Activated T-helper 1 cell treated with anti-CD3 and anti-CD28 coated beads, Interleukin-2, amount 50 U/mL, for 16 hours (primary cell): ENCODE measurements at places on chromosomes 13 and 19.

GRCh38 chr13:107563099-107563925 lies 652.0 kb downstream of the LIG4 start:
- DNase-seq = no peak

DNA sequence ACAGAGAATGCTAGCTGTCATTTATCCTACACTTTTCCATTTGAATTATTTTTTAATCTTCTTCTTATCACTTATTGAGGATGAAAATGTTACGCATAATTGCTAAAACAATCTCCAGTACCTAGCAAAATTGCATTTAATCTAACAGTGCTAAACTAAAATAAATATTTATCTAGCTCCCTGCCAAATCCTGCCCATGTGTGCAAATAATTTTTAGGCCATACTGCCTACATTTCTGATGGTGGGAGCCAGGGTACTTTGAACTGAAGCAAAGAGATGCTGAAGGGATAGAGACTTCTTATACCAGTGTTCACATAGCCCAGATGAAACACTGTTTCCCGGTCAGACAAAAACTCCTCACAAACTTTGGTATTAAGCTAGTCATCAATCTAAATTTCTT lies 1268.7 kb upstream of the PCDH20 start:
- DNase-seq = no peak

GRCh38 chr19:30882411-30883005 lies 466.7 kb downstream of the TSHZ3 start:
- DNase-seq = no peak

DNA sequence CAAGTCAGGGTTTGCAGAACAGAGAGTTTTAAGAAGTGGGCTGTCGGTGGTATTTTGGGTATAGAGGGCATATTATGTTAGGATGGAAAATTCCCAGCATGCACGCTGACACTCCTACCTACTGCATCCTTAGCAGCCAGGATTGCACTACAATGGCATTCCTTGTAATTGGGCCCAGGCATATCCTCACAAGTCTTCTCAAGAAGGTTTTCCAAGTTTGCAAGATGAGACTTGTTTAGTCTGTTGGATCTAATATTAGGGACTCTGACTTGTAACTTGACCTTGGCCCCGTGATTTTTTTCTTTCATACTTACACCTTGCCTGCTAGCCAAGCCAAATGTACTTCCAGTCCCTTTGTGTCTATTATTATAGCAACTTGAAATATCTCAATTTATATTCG lies 335.7 kb upstream of the HTR2A start:
- no peak for DNase-seq

DNA sequence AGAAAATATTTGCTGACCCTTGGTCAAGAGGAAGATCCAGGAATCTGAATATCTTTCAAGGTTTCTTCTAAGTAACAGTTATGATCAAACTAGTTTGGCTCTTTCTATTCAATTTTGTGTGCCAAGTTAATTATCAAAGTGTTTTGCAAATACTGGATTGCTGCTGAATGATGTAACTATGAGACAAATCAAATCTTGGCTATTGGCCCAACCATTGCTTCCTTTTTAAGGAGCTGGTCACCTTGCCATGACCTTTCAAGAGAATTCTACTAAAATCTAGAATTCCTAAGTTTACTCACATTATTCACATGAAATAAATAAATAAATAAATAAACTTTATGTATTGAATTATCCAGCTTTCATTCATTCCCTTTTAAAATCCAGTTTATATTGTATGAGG lies 371.8 kb downstream of the SLITRK6 start:
- no peak for DNase-seq

DNA sequence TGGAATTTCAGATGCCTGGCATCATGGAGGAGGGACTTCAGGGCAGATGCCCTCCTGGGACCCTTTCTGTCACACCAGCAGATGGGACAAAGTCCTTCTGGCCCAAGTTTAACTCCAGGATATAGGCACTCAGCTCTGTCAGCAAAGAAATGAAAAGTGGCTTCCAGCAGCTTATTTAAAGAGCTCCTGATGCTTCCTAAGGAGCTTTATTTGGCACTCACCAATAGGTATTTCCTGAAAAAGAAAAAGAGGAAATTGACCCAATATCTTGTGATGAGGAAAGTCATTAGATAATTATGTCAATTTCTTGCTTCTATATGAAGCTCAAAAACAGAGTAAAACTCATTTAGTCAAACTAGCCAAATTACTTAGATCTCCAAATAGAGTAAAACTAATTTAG lies 224.6 kb downstream of the RAP2A start:
- no peak for DNase-seq

GRCh38 chr13:98974053-98974452 lies 3.8 kb downstream of the DOCK9 start:
- DNase-seq = no peak

- DNase-seq = no peak
Measured at GRCh38 chr13:101785858-101786257, 333.4 kb downstream of the ITGBL1 start.

DNA sequence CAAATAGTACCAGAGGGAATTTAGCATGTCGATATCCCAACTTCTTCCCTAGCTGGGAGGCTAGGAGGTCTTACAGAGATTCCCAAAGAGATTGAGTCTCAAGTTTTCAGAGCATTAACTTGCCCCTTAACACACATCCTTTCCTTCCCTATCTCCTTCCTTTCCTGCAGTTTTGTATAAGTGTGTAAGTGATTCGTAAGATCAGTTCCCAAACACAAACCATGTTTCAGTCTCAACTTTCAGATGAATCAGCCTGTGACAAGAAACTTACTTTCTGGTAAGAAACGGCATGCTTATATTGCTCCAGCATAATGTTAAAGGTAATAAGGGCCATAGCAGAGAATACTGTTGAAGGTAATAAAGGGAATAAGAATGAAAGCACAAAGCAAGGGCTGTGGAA lies 472.2 kb downstream of the LIG4 start:
- no peak for DNase-seq

GRCh38 chr19:58009301-58009665 lies 6.7 kb upstream of the ZNF606 start:
- DNase-seq = no peak

- no peak for DNase-seq
Measured at GRCh38 chr19:33697766-33698165, 76.0 kb downstream of the CHST8 start.

GRCh38 chr19:15374105-15374651 lies 5.4 kb downstream of the AKAP8 start:
- no peak for DNase-seq

DNA sequence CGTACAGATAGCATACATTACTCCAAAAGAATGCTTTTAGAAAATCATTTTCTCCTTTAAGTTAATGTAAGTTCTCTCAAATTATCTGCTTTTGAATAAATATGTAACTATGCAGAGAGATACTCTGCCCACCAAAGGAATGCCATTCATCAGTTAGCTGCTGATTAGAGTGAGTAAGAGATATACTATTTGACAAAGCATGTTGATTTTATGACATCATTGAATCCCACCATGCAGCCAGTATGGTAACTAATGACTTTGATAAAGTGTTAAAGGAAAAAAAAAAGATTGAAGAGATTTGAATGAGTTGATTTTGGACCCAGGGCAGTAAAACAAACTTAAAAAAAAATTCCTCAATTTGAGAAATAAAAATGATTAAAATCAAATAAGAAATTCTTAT lies 521.5 kb downstream of the SLITRK6 start:
- no peak for DNase-seq

- DNase-seq = no peak
Measured at GRCh38 chr13:68056816-68057710, 826.9 kb upstream of the PCDH9 start.

DNA sequence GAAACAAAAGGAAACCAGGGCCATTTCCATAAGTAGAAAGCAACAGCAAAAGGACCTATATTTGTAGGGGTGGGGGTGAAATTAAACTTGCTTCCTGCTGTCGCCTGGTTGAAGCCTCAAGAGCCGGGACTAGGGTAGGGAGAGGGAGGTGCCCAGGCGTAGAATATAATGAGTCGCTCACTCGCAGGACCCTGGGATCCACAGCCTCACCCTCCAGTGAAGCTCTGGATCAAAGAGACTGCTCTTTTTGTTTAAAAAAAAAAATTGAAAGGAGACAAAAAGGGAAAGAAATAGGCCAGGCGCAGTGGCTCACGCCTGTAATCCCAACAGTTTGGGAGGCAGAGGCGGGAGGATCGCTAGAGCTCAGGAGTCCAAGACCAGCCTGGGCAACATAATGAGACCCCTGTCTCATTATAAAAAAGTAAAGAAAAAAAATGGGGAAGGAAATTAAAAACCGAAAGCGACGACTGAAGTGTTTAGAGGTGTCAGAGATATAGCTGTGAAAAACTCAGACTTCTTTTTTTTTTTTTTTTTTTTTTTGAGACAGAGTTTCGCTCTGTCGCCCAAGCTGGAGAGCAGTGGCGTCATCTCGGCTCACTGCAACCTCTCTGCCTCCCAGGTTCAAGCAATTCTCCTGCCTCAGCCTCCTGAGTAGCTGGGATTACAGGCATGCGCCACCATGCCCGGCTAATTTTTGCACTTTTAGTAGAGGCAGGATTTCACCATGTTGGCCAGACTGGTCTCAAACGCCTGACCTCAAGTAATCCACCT lies 10.9 kb upstream of the ADGRE5 start:
- peak; percentile 45 for DNase-seq

GRCh38 chr13:25172303-25172630 lies 179 bp upstream of the AMER2 start:
- no peak for DNase-seq

GRCh38 chr13:23292586-23292985 lies 111.8 kb downstream of the SGCG start:
- DNase-seq = no peak

- no peak for DNase-seq
Measured at GRCh38 chr19:55319785-55320184, 5.4 kb downstream of the TMEM150B start.

DNA sequence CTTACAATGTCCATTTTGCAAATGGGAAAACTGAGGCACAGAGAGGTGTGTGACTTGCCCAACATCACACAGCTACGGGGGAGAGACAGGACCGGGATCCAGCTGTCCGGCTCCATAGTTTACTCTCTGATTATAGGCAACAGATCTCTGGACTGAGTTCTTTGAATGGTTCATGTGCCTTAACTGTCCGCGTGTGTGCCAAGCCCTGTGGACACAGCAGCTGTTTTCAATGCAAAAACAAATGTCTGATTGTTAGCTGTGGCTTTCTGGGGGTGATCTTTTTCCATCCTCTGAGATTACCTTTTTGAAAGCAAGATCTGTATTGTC lies 94.1 kb downstream of the KL start:
- no peak for DNase-seq

- DNase-seq = no peak
Measured at GRCh38 chr19:33291623-33292534, 10.5 kb downstream of the CEBPA start.

DNA sequence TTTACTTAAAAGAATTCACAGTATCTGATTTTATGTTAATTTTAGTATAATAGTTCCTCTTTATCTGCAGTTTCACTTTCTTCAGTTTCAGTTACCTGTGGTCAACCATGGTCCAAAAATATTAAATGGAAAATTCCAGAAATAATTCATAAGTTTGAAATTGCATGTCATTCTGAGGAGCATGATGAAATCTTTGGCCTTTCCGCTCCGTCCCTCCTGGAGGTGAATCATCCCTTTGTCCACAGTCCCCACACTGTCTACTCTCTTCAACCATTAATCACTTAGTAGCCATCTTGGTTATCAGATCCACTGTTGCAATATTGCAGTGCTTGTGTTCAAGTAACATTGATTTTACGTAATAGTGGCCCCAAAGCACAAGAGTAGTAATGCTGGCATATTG lies 26.9 kb downstream of the SLITRK6 start:
- DNase-seq = no peak

GRCh38 chr13:59360108-59360507 lies 803.6 kb downstream of the DIAPH3 start:
- no peak for DNase-seq

GRCh38 chr13:49370371-49370770 lies 73.5 kb downstream of the CAB39L start:
- DNase-seq = no peak

- peak; percentile 17 for DNase-seq
Measured at GRCh38 chr19:41427647-41428480, 690 bp upstream of the B3GNT8 start.

GRCh38 chr19:42249149-42249750 lies 5.7 kb downstream of the ERF start:
- no peak for DNase-seq

DNA sequence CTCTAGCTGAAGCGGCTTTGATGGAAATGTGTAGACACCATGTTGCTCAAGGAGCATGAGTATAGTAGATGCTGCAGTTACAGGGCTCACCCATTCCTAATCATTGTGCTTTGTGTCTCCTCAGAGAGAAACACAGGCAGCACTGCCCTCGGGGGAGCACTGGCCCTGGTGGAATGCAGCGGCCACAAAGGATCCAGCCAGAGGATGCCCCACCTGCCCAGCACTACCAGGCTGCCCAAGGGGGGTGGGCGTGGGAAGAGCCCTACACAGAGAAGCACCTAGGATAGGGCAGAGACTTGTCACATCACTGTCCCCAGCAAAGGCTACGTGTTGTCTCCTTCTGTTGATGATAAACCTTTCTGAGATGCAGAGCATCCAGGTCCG lies 9.0 kb downstream of the TUBA3C start:
- DNase-seq = no peak
